ENCODE measurements at places on chromosomes 12 and 14.
A peak's percentile ranks its signal among the peaks of the same experiment; 100 is the strongest.

DNA sequence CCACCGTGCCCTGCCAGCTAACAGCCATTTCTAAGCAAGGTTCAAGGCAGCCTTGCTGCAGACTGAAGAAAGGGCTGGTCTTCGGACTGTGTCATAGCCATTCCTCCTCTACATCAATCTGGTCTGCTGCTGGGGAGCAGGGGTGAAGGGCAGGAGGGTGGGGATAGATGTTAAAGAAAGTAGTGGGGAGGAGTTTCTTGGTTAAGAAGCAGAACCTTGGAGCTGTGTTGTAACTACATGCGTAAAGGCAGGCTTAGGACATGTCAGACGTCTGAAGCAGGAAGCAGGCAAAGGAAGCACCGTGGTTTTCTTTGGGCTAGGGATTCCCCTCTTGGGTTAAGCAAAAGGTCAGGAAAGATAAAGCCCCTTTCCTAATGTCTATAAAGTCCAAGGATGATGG, 18.1 kb upstream of the NEK9 start:
- no peak for DNase-seq

DNA sequence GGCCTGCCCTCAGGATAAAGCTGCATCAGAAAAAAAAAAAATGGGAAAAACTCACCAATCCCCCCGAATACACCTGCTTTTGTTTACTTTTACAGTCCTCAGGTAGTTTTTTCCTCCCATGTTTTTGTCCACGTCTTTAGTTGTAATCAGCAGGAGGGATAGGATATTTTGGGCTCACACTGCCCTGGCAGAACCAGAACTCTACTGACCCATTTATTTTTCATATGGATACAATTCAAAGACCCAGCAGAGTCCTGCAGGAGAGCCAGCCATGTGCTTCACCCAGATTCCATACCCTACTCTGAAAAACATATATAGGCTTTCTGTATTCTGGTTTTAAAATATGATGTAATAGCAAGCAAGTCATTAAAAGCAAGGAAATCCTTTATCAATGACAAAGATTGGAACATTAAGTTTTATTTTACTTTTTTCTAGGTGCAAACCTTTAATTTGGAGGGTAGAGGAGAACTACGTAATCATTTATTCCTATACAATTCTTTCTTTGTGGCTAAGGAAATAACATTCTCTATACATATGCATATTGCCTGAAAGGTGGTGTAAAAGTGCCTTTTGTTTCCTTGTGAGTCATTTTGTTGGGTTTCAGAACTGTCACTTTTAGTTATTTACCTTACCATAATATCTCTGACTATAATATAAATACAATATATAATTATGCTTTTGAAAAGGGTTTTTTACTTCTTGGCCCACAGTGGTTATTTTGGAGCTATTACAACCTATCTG, 19.1 kb downstream of the DACT1 start:
- DNase-seq: no peak

- DNase-seq: no peak
Measured at GRCh38 chr12:39062266-39062996, 157.0 kb upstream of the CPNE8 start.

DNA sequence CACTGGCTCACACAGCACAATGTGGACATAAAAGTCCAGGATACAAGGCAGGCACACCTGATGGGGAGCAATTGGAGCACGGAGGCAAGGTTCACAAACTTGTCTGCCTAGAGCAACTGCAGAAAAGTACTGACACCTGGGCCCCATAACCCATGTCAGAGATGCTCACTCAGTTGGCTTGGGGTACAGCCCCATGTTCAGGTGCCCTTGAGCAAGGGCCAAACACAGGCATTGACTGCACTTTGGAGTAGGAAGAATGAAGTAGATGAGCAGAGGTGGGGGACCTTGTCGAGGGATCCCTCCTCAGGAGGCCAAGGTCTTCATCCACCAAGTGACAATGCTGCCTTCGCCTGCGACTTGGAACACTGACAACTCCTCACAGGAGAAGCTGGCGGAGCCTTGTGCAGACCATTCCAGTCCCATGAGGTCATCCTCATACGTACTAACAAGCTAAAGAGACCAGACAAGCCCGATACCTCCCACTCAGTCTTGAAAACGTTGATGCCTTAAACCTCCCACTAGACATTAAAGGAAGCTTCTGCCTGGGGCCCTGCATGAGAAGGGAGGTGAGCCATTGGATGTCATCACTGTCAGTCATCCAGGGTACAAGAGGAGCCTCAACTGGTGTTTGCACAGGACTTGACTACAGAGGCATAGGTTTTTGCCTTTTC, 42.5 kb upstream of the C14orf180 start:
- peak; percentile 56 for DNase-seq

DNA sequence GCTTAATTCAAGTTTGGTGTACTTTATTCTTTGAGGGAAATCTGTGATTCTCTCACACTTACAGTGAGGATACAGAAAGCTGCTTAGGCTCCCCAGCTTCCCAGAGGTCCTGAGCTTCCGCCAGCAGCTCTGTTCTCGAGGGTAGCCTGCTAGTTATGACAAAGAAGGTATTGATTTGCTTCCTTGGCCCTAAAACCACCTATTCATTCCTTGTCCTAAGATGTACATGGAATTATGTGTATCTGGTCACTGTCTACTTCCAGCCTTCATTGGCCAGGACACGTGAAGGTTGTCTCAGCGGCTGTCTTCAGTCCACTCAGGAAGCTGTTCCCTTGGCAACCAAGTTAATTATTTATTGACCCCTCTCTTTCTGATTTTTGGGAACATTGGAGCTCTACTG, 55.7 kb downstream of the GALNT8 start:
- DNase-seq: no peak

GRCh38 chr14:99538733-99539132, 57.5 kb downstream of the CCNK start:
- DNase-seq: no peak

GRCh38 chr14:75063013-75063412, 811 bp downstream of the ACYP1 start:
- no peak for DNase-seq

- DNase-seq: peak; percentile 75
Measured at GRCh38 chr12:74889563-74890236, 319.9 kb downstream of the KCNC2 start.

DNA sequence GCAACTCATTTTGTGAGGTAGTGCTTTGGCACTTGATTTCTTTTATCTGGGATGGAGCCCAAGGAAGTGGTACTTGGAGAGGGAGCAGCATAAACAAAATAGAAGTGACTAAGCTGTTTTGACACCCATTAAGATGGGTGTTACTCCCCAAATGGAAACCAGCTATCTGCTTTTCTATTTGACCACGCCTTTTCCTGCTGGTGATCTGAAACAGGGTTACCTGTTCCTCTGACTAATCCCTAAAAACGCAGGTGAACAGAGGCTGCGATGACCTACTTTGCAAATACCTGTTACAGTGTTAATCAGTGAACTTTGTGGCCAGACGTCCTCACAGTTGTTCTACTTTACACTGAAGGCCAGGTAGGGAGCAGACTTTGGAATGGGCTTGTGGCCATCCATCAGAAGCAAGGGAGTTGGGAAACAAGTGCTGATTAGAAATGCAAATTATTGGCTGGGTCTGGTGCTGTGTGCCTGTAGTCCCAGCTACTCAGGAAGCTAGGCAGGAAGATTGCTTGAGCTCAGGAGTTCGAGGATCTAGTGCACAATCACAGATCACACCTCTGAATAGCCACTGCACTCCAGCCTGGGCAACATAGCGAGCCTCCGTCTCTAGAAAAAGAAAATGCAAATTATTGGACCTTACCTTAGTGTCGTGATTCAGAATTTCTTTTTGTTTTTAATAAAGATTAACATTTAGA, 58.3 kb upstream of the HECTD1 start:
- DNase-seq: no peak

- DNase-seq: peak; percentile 27
Measured at GRCh38 chr12:105775343-105775742, 363.4 kb downstream of the NUAK1 start.

DNA sequence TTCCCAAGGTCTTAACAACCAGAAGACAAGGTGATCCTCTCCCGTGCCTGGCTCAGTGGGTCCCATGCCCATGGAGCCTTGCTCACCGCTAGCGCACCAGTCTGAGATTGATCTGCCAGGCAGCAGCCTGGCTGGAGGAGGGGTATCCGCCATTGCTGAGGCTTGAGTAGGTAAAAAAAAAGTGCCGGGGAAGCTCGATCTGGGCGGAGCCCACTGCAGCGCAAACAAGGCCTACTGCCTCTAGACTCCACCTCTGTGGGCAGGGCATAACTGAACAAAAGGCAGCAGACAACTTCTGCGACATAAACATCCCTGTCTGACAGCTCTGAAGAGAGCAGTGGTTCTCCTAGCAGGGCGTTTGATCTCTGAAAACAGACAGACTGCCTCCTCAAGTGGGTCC, 104.0 kb downstream of the C14orf39 start:
- DNase-seq: peak; percentile 3

DNA sequence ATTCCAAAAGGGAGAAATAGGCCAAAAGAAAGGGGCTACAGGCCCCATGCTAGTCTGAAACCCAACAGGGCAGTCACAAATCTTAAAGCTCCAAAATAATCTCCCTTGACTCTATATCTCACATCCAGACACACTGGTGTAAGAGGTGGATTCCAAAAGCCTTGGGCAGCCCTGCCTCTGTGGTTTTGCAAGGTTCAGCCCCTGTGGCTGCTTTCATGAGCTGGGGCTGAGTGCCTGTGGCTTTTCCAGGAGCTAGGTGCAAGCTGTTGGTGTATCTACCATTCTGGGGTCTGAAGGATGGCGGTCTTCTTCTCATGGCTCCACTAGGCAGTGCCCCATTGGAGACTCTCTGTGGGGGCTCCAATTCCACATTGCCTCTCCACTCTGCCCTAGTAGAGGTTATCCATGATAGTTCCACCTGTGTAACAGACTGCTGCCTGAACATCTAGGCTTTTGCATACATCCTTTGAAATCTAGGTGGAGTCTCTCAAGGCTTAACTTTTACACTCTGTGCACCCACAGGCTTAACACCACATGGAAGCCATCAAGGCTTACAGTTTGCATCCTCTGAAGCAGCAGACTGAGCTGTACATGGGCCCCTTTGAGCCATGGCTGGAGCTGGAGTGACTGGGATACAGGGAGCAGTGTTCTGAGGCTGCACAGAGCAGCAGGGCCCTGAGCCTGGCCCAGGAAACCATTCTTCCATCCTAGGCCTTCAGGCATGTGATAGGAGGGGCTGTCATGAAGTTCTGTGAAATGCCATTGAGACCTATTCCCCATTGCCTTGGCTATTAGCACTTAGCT, 66.5 kb upstream of the ABCD2 start:
- no peak for DNase-seq

- DNase-seq: no peak
Measured at GRCh38 chr12:67667276-67668073, 18.9 kb downstream of the DYRK2 start.

- no peak for DNase-seq
Measured at GRCh38 chr14:53493860-53494259, 340.7 kb upstream of the DDHD1 start.

DNA sequence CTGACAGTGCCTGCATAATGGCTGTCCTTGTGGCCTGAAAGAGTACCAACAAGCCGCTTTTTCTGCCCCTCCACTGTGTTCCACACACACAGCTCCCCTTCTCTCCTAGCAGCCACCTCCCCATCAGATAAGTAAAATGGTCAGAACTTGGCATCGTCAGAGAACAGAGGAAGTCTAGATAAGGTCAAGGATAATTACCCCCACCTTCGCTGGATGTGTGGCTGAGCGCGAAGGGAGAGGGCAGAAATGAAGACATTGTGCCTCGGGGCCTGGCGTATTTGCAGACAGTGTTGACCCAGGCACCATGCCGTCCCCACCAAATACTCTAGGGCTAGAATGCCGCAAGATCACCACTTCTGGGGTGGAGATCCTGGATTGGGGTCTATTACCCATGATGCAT, 30.6 kb downstream of the FBXO21 start:
- no peak for DNase-seq

- DNase-seq: no peak
Measured at GRCh38 chr12:5305886-5306545, 125.9 kb upstream of the NTF3 start.

- DNase-seq: no peak
Measured at GRCh38 chr12:131855521-131856142, 27.4 kb downstream of the MMP17 start.

DNA sequence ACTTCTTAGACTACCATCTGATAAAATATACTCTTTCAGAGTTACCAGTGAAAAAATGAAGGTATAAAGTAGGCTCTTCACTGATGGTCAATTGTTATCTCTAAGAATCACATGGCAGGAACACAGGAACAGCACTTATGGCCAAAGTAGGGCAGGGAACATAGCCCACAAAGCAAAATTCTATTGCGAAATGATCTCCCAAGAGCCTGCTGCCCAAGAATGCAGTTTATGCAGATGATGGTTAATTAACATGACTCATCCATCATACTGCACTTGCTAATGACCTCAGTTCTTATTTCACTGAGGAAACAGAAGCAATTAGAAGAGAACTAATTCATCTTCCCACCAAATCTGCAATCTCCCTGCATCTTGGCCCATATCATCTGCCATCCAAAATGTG, 133.8 kb downstream of the SLC2A13 start:
- no peak for DNase-seq

DNA sequence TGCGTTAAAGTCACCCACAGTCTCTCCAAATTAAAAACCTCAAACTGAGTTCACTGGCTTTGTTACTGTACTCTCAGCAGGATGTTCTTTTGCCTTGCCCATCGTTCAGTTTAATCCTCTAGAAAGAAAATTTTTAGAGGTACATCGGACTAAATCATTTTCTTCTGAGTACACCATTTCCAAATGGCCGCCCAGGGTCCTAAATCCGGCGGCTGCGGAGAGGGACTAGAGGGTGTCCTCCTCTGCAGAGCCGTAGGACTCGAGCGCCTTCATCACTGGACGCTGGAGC, 1.4 kb downstream of the LIN7A start:
- DNase-seq: no peak

DNA sequence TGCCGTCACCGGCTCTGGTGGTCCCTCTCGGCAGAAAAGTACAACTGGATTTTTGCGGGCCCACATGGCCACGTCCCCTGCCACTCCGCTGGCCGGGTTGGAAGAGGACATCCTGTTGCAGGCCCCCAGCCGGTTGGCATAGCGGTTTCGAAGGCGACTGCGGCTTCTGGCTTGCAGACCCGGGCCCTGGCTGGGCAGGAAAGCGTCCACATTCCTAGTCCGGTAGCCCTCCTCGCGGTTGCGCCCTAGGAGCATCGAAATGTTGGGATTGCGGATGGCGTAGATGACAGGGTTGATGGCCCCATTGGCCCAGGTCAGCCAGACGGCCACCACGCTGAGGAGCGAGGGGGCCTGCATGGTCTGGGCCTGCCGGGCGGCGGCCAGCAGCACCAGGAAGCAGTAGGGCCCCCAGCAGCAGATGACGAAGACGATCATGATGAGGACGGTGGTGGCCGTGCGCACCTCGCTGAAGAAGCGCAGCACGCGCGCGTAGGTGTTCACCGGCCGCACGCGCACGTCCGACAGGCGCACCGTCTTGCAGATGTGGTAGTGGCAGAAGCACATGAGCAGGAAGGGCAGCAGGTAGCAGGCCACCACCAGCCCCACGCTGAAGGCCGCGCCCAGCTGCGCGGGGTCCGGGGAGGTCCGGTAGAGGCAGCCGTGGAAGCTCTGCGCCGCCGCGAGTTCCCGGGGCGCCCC, 1.2 kb downstream of the GPR135 start:
- no peak for DNase-seq

DNA sequence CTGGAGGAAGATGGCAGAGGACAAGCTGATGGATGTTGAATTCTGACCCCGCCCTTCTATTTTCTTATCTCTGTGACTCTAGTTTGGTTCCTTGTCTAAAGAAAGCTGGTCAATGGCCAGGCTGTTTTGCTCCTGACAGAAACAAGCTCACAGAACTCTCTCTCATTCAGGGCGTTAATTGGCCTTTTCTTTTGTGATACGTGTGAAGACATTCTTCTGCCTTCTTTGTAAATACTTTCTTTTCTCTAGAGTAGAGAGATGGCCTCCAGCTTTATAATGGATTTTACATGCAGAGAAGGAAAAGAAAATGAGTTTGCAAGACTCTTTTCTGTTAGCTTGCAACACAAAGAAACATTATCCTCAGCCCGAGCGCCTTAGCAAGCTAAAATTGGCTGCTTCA, 492.2 kb upstream of the CCDC196 start:
- no peak for DNase-seq

All from HT1080 (cell line).